ENCODE measurements at places on chromosomes 2 and 18. TPM values are rescaled to one million over a fixed set of nuclear protein-coding genes. Genes with fewer than 3 reads are reported as not detected.

The BCL2L11 gene
- 29.0 TPM for total RNA-seq

The NAT8 gene
- total RNA-seq: not detected

The NYAP2 gene
- total RNA-seq: not detected

The SERPINB4 gene
- not detected for total RNA-seq

The ALLC gene
- not detected for total RNA-seq

GRCh38 chr18:22276334-22276713, 106.9 kb downstream of the GATA6 start:
- DNase-seq: peak; percentile 87

DNA sequence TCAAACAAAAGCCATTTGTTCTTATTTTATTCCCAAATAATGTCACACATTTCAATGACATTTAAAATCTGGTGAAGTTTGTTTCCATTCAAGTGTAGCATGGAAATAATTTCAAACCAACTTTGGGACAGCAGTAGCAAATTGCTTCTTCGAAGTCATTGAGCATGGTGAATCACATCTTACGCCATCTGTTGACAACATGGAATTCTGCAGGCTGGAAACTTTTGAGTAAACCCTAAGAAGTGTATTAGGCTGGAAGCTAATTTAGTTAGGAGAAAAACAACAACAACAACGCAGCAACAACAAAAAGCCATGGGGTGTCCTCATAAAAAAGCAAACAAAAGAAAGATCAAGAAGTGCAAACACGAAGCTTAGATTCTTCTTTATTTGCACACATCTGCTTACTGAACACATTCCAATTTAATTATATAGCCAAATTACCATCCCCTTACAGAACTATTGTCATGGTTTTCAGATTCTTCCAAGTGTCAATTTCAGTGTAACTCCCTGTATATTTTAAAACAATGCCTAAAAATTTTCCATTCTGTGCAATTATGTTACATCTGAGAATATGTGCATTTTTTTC, 659.0 kb upstream of the CDH7 start:
- peak; percentile 6 for DNase-seq

- DNase-seq: peak; percentile 69
Measured at GRCh38 chr2:58215429-58215828, 25.7 kb downstream of the FANCL start.

DNA sequence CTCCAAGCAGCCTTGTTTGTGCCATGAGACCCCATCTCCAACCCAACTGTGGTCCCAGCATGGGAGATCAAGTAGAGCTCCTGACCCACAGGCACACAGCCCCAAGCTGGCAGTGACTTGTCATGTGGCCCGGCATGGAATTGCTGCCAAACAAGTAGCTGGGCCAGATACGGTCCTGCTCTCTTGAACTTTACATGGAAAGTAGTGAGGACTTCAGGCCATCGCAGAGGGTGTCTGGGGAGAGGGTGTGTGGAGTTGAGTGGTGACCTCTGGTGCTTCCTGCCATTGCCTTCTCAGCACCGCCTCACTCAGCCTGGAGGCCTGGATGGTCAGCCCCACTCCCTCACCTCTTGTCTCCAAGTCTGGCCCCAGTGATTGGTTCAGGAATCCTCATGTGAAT, 10.9 kb upstream of the SLC4A3 start:
- DNase-seq: no peak

GRCh38 chr2:185978634-185979407, 240.2 kb downstream of the FSIP2 start:
- DNase-seq: no peak

GRCh38 chr2:155372969-155373368, 674.5 kb downstream of the KCNJ3 start:
- no peak for DNase-seq

DNA sequence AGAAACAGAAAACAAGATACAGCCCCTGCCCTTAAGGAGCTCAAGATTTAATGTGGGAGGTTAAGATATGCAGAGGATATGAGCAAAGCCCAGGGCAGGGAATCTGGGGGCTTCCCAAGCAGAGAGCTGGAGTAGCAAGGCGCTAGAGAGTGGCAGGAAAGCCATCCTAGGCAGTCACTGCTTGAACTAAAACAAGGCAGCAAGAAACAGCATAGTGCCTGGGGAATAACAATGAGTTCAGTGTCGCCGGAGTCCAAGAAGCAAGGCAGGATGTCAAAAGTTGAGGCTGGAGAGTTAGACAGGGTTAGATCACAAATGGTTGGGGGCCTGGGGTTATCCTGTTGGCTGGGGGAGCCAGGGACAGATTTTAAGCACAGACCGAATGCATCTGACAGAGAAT, 24.6 kb downstream of the CDH2 start:
- DNase-seq: no peak

- no peak for DNase-seq
Measured at GRCh38 chr2:105243961-105244360, 2.4 kb downstream of the GPR45 start.
